Type B pancreatic cell (in vitro differentiated cells): ENCODE measurements at places on chromosomes 7 and 10. TPM values are rescaled to one million over a fixed set of nuclear protein-coding genes. Genes with fewer than 3 reads are reported as not detected.

LRIT1 gene
- not detected in 2 replicates for total RNA-seq

PNLIP gene
- not detected in 2 replicates for total RNA-seq

HOXA11 gene
- total RNA-seq: 1.2 TPM in 1 of 2 replicates, not detected in the other

FRAT2 gene
- 23.1 and 36.4 TPM in 2 replicates for total RNA-seq

KIAA1217 gene
- 73.2 and 99.0 TPM in 2 replicates for total RNA-seq

- DNase-seq: no peak
These were observed 2.2 kb upstream of the TMEM270 start for GRCh38 chr7:73858807-73859206.

DNA sequence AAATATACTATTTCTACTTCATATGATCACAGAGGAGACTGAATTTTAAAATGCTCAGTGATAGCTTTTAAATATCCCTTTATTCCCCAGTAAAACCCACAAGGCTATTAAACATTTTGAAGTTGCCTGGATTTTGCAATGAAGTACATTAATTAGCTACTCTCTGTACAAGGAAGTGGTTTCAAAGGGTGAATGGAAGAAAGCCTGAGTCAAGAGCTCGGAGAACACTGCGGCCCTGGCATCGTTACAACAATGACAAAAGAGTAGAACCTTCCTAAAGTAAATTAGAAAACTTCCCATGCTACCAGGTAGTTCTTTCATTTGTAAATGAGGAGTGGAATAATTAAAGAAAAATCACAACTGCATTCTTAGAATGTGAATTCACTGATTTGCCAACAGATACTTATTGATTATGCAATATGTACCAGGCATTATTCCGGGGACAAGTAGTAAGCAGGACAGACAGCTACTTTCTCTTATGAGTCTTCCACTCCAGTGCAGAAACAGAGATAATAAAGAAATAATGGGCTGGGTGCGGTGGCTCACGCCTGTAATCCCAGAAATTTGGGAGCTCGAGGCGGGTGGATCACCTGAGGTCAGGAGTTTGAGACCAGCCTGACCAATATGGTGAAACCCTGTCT lies 63.0 kb downstream of the ZNF22 start:
- DNase-seq: no peak

DNA sequence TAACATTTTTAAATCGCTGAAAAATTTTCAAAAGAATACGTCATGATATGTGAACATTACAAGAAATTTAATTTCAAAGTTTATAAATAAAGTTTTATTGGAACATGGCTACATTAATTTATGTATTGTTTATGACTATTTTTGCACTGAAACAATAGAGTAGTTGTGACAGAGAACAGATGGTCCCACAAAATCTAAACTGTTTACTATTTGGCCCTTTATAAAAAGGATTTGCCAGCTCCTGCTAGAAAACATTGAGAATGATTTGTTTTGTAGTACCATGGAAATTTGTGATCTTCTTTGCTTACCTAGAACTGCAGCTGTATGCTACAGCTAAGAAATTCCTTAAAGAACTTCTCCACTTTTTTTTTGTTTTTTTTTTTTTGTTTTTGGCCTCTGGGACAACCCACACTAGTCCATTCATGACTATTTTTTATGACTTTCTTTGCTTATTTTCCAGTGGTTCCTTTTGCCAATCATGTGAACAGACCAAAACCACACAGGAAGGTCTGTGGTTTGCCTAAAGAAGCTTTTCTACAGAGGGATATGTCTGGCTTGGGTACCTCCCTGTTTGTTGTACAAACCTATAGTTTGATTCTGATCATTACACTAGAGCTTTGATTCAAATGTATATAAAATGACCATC lies 55.7 kb downstream of the ST7 start:
- DNase-seq: no peak

- DNase-seq: no peak
These were observed 38.9 kb upstream of the TOMM7 start for GRCh38 chr7:22861576-22861975.

- no peak for DNase-seq
These were observed 141.6 kb downstream of the PKD1L1 start for GRCh38 chr7:47806701-47807103.

DNA sequence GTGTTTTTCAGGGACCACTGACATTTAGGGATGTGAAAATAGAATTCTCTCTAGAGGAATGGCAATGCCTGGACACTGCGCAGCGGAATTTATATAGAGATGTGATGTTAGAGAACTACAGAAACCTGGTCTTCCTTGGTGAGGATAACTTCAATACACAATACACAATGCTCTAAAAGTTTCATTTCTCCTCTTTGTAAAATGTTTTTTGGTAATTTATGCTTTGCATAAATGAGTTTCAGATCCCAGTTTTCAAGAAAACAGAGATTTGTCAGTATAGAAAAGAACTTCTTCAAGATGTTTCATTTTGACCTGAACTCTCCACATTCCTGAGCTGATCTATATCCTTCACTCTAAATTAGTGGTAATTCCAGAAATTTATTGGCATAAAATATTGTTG lies 14.2 kb downstream of the ZNF92 start:
- no peak for DNase-seq

DNA sequence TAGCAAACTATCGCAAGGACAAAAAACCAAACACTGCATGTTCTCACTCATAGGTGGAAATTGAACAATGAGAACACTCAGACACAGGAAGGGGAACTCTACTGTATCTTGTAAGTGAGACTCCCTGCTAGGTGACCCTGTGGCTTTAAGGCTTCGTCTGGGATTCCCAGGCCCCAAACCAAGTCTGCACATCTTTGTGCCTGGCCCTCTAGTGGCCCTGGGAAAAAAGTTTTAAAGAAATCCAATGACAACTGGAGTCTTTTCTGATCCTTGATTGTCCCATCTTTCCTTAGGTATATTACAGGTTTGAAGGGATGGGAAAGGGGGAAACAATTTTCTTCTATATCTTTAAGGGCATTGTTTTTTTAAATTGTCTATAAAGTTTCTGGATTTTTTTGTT lies 10.6 kb upstream of the LIPM start:
- no peak for DNase-seq

- DNase-seq: no peak
These were observed 283.6 kb downstream of the ADRA2A start for GRCh38 chr10:111360260-111360925.

DNA sequence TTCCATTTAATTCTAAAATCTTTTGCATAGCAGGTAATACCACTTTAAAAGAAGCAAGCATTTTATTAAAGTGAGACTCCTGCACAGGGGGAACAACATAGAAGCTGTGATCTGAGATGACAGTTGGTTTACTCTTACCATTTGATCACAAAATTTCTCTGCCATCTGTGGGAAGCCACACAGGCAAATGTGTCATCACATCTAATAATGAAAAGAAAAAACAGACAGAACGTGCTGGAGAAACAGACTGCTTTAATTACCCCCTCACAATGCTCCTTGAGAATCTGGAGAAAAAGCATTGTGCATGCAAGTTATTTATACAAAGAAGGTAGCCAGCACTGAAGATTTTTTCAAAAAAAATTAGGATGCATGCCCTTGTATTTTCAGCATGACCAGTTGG lies 165.2 kb upstream of the PTER start:
- DNase-seq: no peak

DNA sequence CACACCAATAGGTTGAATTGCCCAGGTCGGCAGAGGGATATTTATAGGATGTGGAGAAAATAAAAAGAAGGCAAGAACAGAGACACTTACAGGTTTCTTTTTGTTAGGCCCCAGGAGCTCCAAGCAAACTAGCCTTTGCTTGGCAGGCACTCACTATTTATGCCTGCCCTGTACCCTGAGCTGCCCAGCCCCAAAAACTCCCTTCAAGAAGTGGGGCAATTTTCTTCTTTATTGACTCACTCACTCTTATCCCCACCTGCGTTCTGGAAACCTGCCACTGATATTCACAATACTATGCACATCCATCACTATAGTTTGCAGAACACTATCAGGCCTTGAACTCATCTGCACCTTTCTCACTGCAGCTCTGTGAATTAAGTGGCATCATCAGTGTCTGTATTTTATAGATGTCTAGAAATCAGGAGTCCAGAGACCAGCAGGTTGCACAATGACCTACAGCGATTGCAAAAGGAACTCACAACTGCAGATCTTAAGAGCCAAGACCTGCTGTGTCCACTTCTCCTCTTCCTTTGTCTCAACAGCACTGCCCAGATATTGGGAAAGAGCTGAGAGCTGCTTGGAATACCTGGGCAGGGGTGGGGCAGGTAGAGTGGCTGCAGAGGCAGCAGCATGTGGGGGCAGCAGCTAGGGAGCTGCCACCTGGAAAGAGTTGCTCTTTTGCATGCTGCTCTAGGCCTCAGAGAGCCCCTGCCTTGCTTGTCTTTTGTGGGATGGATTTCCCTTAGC lies at the start of gene SFTPD:
Gene SFTPD (minus strand): TSS at position 130 of the 747 bp plus-strand sequence. CDS start 2,446 bp downstream, outside the sequence.
- no peak for DNase-seq
